ENCODE measurements at places on chromosomes 13 and 19.

DNA sequence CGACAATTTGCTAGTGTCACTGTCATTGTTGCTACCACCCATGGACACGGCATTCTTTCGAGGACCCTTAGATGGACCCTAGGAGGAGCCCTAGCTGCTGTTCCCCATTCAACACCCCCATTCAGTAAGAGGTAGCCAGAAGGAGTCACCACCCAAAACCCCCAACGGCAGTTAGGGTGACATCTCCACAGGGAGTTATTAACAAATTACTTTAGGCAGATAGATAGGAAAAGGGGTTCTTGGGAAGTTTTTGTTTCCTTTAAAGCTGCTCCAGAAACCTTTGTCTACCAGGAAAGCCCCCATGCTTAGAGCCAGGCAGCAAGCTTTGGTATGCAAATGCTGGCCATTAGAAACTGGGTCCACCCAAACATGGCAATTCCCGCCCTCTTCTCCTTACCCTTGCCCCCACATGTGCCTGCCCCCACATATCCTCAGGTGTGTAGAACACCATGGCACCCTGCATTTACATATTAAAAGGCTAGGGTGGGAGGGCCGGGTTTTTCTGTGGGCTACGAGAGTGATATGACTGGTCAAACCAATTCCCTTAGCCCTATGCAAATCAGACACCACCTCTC lies 190.9 kb downstream of the SLITRK6 start:
- DNase-seq = no peak

DNA sequence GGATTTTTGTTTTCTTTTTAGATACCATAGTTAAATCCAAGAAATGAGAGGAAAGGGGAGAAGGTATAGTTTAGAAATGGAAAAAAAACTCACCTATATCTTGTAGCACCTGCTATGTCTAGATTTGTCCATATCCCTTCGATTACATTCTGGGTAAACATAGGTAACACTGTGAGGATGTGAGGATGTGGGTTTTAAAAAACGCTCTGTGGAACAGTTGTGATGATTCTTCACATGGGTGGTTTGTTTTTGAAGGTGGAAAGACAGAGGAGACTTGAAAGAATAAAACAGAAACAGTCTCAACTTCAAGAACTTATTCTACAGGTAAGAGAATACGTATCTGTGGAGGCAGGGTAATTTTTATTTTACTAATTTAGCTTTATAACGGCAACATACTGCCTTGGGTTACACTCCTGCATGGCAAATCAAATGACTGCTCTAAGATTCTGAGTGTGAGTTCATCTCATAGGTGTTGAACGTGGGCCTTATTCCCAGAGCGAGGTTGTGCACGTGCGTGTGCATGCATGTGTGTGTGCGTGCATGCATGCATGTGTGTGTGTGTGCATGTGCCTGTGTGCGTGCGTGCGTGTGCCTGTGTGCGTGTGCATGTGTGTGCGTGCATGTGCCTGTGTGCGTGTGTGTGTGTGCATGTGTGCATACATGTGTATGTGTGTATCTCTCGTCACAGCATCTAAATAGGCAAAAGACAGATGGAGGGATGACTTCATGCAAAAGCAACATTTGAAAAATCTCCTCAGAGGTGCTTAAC lies 23.5 kb downstream of the ATP4B start:
- DNase-seq = no peak

DNA sequence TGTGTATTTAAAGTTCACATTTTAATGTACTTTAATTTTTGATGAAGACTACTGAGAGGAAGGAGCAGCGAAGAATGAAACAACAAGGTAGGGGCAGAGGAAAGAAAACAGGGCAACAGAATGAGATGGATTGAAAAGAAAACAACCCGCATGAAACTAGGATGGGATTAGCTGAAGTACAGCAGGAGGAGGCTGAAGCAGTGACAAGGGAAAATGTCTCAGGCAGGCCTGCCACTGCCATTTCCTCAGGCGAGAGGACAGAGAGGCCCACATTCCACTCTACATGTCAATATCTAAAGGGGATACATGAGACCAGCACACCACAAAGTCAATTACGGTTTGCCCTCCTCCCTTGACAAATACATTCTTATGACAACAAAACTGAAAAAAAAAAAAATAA lies 1703.2 kb downstream of the EFNB2 start:
- DNase-seq = no peak

- no peak for DNase-seq
These were observed 8.2 kb downstream of the FOXA3 start for GRCh38 chr19:45872095-45872919.

DNA sequence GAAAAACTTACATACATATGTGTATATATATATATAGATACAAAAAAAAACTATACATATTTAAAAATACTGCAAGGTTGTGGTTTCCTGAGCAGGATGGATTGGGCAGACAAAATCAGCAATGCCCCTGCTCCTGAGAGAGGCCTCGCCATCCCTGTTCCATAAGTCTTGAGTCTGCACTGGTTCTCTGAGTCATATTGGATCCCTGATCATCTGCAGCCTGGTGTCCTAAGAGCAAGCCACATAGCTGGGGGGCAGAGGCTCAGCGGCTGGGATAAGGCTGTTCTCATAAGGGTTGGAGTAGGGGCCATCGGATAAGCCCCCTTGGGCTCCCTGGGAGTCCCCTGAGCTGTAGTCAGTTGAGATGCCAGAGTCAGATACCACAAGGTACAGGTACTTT lies 3.3 kb downstream of the SWSAP1 start:
- no peak for DNase-seq

DNA sequence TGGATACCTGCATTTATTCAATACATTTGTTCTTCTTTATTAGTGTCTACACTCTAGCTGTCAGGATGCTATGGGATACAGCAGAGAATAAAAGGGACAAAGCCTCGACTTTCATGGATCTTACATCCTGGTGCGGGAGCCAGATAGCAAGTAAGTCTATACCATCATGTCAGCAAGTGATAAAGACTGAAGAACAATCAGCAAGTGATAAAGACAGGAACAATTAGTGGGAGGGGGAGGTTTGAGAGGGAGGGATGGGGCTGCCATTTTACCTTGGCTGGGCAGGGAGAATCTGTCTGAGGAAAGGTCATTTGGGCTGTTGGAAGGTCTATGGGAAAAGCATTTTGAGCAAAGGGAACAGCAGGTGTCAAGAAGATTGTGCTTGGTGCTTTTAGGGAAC lies 2.6 kb upstream of the UBE2S start:
- no peak for DNase-seq

DNA sequence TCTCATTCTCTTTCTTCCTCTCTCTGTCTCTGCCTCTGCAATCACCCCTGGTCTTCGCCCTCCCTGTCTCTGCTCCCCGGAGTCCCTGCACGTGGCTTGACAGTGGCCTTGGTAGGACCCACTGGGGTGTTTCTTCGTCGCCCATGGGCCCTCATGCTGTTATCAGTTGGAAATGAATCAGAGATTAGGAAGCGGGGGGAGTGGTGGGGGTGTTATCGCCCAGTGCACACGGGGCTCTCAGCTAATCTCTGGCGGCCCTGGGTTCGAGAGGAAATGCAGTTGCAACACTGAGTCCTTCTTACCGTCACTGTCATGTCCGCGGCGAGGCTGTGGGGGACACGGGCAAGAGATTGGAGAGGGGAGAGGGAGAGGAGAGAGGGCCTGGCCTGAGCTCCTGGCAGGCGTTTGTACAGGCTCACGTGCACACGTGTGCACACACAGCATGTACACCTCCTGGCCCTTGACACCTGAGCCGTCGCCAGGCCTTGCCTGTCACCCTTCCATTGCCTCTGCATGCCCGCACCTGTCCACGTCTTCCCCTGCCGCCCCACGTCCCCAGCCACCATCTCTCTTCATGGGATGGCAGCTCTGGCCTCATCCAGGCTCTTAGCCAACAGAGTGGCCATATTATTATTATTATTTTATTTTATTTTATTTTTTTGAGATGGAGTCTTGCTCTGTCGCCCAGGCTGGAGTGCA lies 37.8 kb upstream of the SLC7A10 start:
- no peak for DNase-seq

GRCh38 chr19:47228937-47229675 lies 1.9 kb downstream of the BBC3 start:
- DNase-seq = no peak

DNA sequence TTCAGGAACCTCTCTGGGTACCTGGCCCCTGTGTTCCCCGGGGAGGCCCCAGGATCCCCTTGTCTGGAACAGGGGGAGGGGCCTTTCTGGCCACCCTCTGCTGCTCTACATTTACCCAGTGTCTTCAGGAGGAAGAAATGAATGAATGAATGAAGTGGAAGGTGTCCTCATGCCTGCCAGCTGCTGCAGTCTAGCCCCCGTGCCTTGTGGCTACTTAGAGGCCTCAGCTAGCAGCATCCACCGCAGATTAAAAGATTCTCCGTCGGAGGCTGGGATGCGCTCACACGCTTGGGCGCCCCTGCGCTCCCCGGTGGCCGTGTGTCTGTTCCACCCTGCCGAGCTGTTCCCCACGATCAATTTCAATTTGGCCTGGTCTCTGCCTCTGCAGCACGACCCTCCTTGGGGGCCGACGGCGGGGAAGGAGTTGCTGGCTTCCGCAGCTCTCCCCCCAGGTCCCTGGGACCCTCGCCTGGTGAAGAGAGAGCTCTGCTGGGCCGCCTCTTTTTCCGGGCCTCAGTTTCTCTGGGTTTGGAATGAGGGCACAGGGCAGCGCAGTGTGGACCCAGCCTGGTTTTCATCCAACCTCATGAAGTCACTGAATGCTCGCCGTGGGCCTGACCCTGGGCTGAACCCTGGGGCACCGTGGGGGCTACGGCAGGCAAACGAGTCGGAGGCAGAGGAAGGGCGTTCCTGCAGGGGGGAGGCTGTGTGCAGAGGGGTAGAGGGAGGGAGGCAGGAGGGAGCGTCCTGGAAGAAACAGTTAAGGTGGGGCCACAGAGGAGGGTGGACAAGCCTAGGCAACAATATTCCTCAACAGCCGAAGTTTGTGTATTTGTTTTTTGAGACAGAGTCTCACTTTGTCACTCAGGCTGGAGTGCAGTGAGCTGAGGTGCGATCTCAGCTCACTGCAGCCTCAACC lies 28.3 kb downstream of the EFNA2 start:
- no peak for DNase-seq

DNA sequence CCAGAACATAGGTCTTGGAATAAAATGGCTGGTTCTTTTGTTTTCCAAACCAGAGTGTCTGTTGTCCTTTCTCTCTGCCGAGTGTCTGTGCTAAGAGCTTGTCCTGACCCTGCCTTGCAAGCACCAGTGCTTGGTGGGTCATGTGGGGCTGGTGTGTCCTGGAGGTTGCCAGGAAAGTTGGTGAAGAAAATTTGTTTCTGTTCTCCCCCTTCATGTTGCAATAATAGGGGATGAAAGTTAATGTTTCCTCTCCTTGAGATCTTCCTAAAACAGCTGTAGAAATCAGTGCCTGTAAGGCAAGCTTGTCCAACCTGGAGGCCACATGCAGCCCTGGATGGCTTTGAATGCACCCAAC lies 2.7 kb downstream of the HAMP start:
- DNase-seq = no peak

DNA sequence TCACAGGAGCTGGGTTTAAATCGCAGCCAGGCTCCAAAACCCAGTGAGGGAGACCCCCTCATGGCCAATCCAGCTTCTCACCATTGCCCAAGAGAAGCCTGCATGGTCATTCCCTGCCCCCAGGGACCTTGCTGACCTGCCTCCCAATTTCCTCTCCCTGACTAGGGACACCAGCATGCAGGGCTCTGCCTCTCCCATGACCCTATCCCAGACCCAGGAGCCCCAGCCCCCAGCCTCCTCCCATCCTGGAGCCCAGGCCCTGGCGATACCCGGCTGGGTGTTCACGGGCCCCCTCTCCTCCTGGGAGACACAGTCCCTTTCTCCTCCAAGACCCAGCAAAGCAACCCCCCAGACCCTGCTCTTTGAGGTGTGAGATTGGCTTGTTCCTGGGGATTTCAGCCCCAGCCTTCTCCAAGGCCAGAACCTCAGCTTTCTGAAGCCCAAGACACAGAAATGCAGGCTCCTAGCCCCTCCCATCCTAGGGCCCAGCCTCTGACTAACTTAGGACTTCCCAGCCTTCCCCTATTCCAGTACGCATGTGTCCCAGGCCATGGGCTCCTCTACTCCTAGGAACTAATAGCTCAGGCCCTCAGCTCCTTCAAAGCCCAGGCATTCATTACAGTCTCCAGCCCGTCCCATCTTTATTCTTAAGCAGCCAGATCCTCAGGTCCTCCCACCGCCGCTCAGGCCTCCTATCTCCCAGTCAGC lies 1.1 kb downstream of the GYS1 start:
- DNase-seq = no peak

DNA sequence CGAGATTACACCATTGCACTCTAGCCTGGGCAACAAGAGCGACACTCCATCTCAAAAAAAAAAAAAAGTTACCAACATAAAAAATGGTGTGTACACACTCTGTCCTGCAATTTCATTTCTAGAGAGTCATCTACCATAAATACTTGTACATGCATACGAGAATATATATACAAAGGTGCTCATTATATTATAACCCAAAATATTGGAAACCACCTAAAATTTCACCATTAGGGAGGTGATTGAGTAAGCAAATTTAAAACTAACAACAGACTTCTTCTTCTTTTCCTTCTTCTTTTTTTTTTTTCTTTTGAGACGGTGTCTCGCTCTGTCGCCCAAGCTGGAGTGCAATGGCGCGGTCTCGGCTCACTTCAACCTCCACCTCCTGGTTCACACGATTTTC lies 7.4 kb upstream of the C5AR1 start:
- no peak for DNase-seq

All from activated T-cell treated with anti-CD3 and anti-CD28 coated beads for 1 hour (primary cell).